ENCODE measurements at places on chromosomes 2 and 18. TPM values are rescaled to one million over a fixed set of nuclear protein-coding genes. Genes with fewer than 3 reads are reported as not detected.

Gene IL1A
- total RNA-seq = 0.12 TPM

Gene TUBB8B
- total RNA-seq = not detected

Gene CYP27A1
- total RNA-seq = 25.1 TPM

Gene SLC4A3
- 9.5 TPM for total RNA-seq

Gene ARHGEF33
- 1.5 TPM for total RNA-seq

Gene GALNT3
- total RNA-seq = 0.87 TPM

Gene ANKRD29
- total RNA-seq = 2.3 TPM

Gene ATL2
- 161 TPM for total RNA-seq

Gene SERPINB8
- total RNA-seq = 37.2 TPM

Gene SPHKAP
- total RNA-seq = 1.2 TPM

Gene NFATC1
- total RNA-seq = 2.1 TPM

Gene ASB18
- not detected for total RNA-seq

Gene SLC35F6
- 36.1 TPM for total RNA-seq

Gene LBH
- total RNA-seq = 56.1 TPM

Gene EIPR1
- total RNA-seq = 36.6 TPM

Gene TNFAIP6
- 67.4 TPM for total RNA-seq

Gene MAP4K4
- total RNA-seq = 214 TPM

Gene DSG4
- not detected for total RNA-seq

Gene MARCHF4
- 3.1 TPM for total RNA-seq

Gene CTAGE1
- total RNA-seq = not detected

Gene VWA3B
- total RNA-seq = not detected

Gene RAD51AP2
- not detected for total RNA-seq

Measured in uterine smooth muscle cell (primary cell).